ENCODE measurements at places on chromosomes 1 and 21. TPM values are rescaled to one million over a fixed set of nuclear protein-coding genes. Genes with fewer than 3 reads are reported as not detected.

The PSMG1 gene
- 78.1 TPM for total RNA-seq

DNA sequence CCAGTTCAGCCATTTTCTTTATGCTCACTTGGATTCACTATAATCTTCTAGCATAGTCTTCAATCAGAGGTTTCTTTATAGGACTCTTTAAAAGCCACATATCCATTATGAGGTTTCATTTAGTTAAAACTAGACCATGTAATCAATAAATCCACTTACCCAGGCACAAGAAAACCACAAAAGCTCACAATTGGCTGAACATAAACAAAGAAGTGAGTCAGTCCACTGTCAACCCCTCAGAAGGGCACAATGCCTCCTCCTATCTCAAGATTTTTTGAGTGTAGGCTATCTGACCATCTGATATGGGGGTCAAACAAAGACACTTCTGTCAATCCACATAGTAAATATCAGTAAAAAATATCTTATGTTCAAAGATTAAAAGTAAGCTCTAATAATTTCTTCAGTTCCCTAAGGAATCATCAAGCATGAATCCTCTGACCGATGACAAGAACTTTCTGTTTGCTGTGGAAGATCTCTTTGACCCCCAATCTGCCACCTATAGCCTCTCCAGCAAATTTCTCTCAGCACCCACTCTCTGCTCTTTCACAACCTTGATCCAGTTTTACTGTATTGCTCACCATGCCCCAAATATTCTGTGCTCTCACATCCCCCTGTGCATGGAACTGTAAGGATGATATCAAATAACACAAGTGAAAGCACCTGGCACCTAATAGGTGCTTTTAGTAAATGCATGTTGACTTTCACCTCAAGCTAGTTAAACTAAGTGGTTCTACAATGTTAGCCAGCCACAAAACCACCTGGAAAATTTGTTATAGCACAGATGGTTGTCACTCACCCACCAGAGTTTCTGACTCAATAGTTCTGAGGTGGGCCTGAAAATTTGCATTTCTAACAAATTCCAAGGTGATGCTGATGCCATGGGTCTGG, 16.7 kb downstream of the RAB3B start:
- DNase-seq: no peak

- no peak for DNase-seq
These were observed 64.5 kb upstream of the SPATA6 start for GRCh38 chr1:48536477-48536876.

DNA sequence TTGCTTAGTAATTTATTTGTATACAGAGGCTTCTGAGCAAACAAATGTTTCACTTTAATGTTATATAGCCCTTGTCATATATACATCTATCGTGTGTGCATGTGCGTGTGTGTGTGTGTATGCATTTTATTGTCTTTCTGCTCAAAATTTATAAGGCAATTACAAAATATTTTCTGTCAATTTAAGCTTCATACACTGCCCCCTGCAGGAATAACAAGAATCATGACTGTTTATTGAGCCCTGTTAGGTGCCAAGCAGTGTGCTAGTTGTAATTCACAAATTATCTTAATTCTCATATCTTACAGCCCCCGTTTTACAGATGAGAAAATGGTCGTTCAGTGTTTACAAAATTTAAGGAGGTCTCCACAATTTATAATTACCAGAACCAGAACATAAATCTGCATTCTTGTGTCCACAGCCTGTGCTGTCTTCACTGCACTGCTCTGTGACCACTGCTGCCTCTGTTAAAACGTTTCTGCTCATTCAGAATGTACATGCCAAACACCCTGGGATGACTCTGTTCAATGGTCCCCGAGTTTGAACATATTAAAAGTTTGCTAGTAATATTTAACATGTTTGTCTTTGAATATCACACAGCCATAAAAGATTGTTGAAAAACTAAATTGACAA, 181.3 kb downstream of the ATP6V1G3 start:
- DNase-seq: no peak

GRCh38 chr1:171718216-171718615, 23.6 kb downstream of the VAMP4 start:
- DNase-seq: no peak

All from colonic mucosa (tissue), 4 donors.